ENCODE measurements at places on chromosomes 7 and 10. TPM values are rescaled to one million over a fixed set of nuclear protein-coding genes. Genes with fewer than 3 reads are reported as not detected.
A peak's percentile ranks its signal among the peaks of the same experiment; 100 is the strongest.

DNA sequence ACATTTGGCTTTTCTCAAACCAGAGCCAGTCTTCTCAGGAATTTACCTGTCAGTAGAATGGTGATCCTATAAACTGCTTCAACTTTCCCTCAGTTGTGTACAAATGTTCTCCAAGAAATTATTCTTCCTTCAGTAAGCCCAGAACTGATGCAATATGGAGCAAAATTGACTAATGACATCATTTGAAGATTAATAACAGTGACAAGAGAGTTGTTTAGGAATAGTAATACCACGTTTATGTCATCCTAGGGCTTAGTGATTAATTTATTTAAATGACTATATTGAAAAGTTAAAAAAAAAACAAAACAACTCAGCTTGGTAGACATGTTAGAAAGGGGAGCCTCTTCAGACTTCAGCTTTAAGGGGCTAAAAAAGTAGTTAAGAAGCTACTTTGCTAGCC, 933.2 kb downstream of the GATA3 start:
- no peak for DNase-seq

DNA sequence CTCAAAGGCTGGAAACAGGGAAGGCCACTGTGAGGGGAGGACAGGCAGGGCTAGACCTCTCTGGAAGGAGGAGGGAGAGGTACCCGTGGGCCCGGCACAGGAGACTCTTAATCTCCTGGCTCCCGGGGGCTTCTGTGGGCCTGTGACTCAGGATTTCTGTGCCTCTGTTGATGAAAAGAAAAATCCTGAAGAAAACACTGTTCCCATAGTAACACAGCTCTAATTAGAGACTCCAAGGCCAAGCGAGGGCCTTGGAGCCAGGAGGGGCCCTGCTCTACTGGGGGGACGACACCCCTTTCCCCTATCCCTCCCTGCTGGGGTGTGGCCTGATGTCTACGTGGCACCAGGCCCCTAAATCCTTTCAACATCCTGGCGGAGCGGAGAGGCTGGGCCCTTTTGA, 174.1 kb upstream of the TNRC18 start:
- DNase-seq = no peak

DNA sequence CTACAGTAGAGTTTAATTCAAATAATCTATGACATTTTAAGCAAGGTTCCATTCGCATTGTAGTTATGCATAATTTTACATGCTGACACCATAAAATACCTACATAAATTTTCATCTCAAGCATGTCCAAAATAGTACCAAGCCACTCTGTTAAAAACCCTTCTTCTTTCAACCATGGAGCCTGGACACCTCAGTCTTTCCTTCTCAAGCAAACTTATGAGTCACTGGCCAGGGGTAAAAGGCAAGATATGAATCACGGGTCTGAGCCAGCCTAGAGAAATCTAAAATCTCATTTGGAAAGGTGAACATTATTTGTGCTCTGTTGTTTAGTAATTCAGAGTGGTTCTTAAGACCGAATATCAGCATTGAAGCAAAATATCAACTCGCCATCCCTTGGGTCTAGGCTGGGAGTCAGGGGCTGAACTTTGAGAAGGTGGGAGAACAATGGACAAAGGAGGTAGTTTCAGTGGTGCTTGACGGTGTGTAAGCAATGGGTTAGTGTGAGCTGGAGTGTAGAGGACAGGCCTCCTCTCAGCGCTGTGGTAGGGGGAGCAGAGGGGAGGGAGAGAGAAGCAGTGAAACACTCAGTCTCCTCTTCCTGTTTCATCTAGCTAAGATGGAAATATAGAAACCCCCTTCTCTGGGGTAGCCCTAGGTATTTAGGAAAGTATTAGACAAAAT, 19.1 kb upstream of the GPAM start:
- no peak for DNase-seq

DNA sequence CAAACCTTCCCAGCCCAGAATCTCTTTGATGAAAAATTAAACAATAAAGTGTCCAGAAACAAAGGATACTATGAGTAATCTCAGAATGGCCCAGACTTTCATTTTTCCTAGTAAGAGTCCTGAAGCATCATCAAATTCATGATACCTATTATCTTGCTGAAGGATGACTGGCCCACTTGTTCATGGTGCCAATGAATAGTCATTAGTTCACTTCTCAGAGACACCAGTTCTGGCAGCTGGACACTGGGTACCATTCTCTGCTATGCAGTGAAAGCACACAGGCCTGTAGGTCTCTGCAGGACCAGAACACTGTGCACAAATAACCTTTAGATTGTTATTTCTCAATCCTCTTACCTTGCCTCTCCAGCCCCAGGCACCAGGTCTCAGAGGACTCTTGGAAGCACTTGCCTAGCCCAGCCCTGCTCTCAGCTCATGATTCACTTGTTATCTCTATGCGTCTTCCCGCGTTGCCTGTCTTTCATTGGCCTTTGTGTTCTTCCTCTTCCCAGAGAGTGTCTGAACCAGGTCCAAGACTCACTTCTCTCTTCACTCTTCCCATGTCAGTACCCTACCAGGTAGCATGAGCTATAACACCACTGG, 98.1 kb upstream of the AGBL3 start:
- no peak for DNase-seq

- DNase-seq = no peak
Measured at GRCh38 chr10:35642793-35643114, 658 bp upstream of the FZD8 start.

DNA sequence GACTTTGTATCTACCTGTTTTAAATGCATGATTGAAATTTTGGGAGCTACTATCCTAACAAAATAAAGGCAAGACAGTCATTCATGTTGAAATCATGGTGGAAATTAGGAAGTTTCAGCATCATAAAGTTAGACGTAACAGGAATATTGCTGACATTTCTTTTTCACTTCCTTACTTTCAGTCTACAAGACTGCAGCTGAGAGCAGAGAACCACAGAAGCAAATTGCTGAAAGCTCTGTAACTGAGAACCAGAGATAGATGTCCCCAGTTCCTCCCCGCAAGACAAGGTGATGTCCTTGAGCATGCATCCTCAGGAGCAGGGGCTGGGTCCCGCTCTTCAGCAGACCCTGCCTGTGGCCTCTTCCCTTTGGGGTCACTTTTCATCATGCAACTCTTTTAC, 466.3 kb upstream of the POM121L12 start:
- DNase-seq = no peak

- peak; percentile 30 for DNase-seq
Measured at GRCh38 chr7:101814081-101814990, 3.1 kb upstream of the CUX1 start.

GRCh38 chr7:95694334-95694733, 78.0 kb upstream of the DYNC1I1 start:
- DNase-seq = no peak

GRCh38 chr7:41219276-41219675, 483.6 kb downstream of the INHBA start:
- no peak for DNase-seq

DNA sequence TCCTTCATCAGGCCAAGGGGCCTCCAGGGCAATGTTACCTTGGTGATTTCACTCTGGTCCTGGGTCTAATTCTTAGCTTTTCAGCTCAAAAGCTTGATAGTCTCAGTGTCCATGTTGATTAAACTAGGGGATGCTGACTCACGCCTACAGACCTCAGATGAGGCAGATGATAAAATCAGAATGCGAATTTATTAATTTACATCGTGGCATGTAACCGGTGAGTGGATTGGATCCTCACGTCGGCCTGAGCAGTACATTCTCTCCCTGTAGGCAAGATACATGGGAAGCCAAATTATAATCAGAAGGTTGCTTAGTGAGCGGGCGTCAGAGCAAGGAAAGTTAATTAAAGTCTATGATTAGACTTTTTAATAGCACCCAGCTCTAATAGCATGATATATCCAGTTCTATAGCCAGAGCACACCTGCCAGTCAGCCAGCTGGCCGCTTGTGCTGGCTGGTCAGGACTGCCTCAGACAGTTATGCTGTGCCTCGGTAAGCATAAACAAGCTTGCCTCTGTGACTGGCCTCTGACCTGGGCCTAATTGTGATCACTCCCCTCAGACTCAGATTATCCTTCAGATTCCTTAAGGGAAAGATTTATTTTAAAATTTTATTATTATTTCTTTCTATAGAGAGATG, 20.2 kb upstream of the CPA5 start:
- DNase-seq = no peak

DNA sequence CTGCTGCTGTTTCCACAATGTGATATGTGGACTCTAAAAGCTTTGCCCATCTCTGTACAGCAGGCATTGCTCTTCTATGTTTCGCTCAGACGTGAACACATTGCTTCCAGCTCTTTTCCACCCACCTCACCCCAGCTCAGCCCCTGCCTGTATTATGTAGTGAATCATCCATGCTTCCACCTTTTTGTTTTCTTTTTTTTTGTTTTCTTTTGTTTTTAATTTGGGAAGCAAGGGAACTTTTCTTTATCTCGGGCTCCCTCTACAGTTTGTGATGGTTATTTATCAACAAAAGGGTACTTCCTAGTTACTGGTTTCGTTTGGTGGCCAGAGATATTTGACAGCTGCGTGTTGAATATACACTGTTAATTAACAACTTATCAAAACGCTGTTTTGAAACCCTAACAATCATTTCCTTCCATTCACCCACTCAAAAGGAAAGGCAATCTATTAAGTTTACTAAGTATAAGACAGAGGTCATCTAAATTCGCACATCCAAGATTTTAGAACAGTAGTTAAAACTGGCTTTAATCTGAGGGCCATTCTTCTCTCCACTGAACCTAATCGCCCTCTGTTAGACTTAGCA, 127.9 kb upstream of the STK17A start:
- DNase-seq = no peak

DNA sequence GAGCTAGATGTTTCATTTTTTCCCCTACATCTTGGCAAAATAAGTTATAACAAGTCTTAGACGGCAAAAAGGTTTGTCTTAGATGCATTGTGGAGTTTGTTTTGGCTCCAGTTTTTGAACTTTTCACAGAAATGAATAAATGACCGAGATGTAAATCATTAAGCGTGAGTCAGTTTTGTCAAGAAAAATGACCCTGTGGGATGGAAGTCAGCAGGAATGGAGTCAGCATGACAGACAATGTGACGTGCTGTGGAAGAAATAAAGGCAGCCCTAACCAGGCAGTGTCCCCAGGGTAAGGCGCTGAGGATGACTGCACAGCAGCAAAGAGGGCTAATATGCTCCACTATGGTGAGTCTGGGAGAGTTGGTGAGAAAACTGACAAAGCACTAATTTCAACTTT, 163.2 kb downstream of the NOC3L start:
- DNase-seq = no peak

GRCh38 chr7:12269100-12269895, 58.2 kb downstream of the TMEM106B start:
- DNase-seq = no peak

GRCh38 chr7:20562461-20562860, 53.0 kb upstream of the ABCB5 start:
- DNase-seq = no peak

DNA sequence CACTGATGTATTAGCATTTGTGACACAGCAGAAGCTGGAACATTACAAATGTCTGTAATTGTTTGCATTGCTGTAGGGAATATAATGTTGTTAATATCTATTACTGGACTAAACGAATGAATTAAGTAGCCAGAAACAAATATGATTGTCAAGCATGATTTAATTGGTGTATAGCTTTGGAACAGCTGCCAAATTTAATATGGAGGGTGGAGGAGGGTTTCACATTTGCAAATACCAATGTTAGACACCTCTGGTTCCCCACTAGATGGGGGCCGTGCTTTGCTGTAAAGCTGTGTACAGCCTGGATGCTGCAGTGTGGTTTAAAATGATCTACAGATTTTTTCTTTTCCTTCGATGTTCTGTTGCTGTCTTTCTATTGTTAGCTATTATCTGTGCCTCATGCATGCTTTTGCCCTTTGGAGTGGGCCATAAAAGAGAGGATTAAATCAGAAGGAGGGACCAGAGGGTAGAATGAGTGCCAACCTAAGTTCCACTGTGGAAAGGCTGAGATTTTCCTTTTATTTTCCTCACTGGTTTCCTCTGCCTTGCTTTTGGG, 23.1 kb downstream of the DNAJB9 start:
- peak; percentile 0 for DNase-seq

- no peak for DNase-seq
Measured at GRCh38 chr10:110852255-110852896, 19.4 kb upstream of the PDCD4 start.

DNA sequence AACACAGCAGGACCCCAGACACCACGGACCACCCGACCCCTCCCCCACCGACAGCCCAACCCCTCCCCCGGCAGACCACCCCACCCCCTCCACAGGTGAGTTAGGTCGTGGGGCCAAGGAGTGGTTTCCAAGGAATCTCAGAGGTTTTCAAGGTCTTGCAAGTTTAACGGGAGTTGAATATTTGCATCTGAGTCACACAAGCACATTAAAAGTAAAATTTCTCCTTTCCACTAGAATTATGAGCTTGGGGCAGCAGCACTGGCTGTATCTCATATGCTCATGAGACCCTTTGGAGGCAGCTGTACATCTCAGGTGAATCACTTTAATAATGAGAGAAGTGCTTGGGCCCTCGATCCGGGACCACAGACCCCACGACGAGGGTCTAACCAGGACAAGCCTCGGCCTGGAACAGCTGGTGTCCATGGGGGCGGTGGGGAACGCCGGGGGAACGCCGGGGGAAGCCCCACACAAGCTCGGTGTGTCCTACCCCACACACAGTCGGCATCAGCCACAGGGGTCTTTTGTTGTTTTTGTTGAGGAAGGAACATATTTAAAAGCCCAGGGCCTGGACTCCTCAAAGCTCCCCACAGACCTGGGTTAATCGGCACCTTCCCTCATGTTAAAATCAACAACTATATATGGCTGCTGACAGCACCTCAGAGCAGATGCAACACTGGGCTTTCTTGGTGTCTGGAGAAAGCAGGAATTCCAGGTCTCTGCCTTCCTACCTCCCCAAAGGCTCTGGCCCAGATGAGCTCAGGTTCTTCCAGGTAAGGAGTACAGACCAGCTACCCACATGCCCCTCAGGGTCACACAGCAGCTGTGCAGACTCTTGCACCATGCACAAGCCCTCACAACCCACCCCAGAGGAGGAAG, 130.3 kb downstream of the DIP2C start:
- DNase-seq = no peak

GRCh38 chr7:14687241-14687640, 215.3 kb downstream of the DGKB start:
- DNase-seq = no peak

- DNase-seq = no peak
Measured at GRCh38 chr7:111527545-111527944, 34.7 kb downstream of the IMMP2L start.

LRRD1 gene
- total RNA-seq = 0.30 TPM

STEAP1B gene
- 2.0 TPM for total RNA-seq

SH2B2 gene
- total RNA-seq = 2.0 TPM

C7orf57 gene
- total RNA-seq = 0.10 TPM

TMEM196 gene
- total RNA-seq = under 0.01 TPM

STAG3 gene
- 0.89 TPM for total RNA-seq

CTAGE4 gene
- 9.1 TPM for total RNA-seq

MYO3A gene
- total RNA-seq = 2.3 TPM

SAP25 gene
- total RNA-seq = 0.39 TPM

Data from skin of body (tissue), 3 donors.